Dermis blood vessel endothelial cell (primary cell): ENCODE measurements at places on chromosomes 5 and 9.

DNA sequence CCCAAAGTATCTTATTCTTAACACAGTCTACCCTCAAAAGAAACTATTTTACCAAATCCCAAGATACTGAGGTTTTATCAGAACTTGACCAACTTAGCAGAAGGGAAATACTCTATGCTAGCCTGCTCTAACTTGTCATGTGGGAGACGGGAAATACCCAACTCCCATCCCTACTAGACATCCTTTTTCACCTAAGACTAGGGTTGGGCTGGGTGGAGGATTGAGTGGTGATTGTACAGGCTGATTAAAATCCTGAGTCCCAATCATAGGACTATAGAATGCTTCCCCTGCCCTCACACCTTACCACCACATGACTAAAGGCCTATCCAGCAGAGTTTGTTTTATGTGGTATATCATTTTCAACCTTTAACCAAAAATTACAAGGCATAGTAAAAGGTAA is 786.5 kb downstream of the TAF11L14 start:
- DNase-seq, result no peak

DNA sequence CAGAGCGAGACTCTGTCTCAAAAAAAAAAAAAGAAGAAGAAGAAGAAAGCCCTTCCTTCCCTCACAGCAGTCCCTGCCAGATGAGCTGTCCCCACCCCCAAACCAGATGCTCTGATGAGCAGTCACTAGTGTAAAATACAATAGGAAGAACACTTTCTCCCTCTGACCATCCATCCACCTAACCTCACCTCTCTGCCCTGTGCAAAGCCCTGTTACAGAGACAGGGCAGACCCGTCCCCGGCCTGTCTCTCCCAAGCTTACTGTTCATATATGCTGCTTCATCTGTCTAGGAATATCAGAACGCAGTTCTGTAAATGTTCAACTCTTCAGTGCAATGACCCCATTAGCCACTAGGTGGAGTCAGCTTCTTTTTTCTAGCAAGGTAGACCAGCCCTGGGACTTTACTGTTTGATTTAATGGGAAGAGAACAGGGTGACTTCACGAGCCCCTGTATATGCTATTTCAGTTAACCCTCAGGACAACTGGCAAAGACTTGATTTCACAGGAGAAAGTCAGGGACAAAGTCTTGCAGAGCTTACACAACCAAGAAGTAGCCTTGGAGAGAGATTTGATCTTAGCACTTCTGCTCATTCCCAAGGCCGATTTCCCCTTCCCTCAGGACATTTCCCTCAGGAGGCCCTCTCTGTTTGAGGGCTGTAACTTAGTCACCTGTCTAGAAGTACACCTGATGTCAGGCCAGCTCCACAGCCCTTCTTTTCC is 14.9 kb upstream of the FGFR4 start:
- peak; percentile 91 for DNase-seq

DNA sequence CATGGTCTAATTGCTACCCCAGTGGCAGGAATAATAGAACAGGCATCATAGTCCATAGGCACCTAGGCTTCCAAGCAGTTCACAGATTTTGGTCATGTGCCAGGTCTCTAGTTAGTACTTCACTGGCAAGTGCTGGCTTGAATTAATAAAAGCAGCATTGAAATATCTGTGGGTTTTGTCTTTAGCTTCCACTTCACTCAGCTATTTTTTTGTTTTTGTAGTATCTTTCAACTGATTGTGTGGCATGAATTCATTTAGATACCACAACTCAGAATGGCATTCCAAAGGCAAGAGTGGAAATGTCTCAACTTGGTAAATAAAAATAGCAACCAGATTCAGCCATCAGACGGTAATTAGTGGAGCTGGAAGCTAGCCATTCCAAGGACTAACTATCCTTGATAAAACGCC is 27.9 kb upstream of the ITGA2 start:
- DNase-seq, result no peak

DNA sequence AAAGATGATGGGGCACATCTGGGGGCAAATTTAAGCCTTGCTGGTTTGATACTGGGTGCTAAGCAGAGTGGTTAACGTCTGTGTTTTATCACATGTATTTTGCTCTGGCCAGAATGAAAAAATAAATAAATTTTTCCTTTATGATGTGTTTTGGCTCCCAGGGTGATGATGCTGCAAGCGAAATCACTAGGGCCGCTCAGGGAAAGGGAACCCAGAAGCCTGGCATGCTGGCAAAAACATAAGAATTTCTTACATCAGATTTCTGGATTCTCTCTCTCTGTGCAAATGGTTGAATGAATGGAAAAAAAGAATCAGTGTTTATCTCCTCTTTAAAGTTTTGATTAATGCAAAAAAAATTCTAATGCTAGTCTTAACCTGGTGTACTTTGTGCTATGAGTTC is 1975.2 kb upstream of the C9orf72 start:
- DNase-seq, result no peak

GRCh38 chr9:136695955-136696354 is 8.7 kb upstream of the AGPAT2 start:
- no peak for DNase-seq
